ENCODE measurements at places on chromosomes 1 and 21. TPM values are rescaled to one million over a fixed set of nuclear protein-coding genes. Genes with fewer than 3 reads are reported as not detected.

Gene RIPK4
- not detected for total RNA-seq

Gene FCRL6
- not detected for total RNA-seq

Gene AMPD1
- not detected for total RNA-seq

Gene POFUT2
- 11.0 TPM for total RNA-seq

Gene TFF1
- not detected for total RNA-seq

Gene FAM163A
- total RNA-seq = 0.41 TPM

Gene POU3F1
- 9.4 TPM for total RNA-seq

DNA sequence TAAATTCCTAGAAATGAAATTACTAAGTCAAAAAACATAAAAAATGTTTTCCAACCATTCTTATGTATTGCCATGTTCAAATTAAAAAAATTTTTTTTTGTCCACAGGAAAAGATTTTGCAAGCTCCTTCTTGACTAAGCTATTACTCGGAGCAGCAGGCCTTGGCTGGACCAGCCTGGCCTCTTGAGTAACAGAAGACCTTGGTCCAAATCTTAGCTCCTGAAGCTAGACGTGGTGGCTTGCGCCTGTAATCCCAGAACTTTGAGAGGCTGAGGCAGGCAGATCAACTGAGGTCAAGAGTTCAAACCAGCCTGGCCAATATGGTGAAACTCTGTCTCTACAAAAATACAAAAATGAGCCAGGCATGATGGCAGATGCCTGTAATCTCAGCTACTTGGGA is 77.6 kb downstream of the CLSTN1 start:
- DNase-seq = no peak

GRCh38 chr1:41560931-41561330 is 76.4 kb upstream of the EDN2 start:
- DNase-seq = no peak

DNA sequence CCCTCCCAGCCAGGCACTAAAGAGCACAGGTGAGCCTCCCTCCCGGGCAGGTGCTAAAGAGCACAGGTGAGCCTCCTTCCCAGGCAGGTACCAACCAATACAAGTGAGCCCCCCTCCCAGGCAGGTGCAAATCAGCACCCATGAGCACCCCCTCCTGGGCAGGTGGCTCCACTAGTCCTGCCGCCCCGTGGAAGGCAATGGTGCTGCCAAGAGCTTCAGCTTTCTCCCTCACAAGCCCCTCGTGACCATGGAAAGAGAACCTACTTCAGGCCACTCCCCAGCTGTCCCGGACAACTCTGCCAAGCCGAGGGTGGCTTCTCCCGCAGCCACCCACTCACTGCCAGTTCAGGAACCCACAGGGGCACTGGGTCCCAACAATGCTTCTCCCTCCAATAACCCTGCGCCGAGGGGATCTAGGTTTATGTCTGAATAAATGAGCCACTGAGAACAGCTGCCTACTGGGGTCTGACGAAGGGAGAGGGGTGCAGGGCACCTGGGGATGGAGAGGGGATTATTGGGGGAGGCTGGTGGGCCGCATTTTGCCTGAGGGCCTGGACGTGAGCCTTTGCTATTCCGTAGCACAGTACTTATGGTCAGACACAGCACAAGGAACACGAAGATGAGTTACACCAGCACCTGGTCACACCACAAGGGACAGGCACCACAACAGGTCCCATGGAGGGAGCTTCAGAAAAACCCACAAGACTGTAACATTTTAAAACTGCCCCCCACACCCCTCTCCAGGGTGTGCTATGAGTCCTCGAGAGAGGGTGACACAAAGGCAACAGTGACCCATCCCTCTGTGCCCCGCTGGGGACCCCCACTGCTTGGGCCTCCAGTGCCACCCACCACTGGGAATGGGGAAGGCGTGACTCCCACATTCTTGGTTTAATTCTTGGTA is 46.3 kb downstream of the PRDM15 start:
- no peak for DNase-seq

DNA sequence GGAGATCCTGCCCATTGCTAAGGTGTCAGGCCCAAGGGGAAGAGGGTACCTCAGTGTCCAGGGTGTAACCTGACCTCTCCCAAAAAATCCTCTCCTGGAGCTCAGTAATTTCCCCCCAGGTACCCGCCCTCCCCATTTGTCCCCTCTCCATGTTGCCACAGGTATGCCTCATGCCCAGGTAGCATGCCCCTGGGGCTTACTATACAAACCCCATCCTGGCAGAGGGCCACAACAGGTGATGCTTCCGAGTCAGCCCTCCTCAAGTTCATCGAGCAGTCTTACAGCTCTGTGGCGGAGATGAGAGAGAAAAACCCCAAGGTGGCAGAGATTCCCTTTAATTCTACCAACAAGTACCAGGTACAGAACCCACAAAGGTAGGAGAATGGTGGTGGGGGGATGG is 15.7 kb downstream of the ATP1A4 start:
- no peak for DNase-seq

DNA sequence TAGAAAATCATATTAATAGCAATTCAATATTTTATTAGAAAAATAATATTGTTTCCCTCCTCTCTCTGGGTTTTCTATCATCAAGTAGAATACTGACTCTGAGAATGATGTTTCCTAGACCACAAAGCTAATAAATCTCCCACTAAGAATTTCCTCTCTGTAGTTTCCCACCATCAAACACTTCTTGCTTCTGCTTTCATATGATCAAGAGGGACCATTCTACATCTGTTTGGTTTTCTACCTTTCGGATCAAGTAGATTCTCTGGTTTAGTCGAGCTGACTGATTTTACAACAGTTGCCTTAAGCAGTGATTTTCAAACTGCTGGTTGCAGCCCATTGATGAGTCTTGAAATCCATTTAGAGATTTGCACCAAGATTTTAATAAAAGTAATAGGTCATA is 240.2 kb upstream of the PTBP2 start:
- DNase-seq = no peak

GRCh38 chr1:115839029-115839678 is 1.8 kb downstream of the NHLH2 start:
- peak; percentile 66 for DNase-seq

DNA sequence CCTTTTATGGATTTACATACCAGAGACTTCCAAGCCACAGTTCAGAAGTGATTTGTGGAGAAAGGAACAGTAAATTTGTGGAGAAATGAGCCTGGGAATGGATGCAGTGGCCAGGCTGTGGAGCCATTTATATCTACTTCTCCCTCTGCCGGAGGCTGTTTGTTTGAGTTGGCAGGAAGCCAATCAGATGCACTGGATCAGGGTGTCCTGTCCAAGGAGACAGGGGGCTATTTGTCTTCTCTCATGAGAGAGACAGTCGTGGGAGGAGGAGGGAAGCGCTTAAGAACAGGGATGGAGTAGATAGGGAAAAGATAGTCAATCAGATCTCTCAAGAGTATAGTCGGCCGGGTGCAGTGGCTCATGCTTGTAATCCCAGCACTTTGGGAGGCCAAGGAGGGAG is 2.8 kb upstream of the HAPLN2 start:
- peak; percentile 61 for DNase-seq

- no peak for DNase-seq
Measured at GRCh38 chr1:95263450-95263849, 29.4 kb downstream of the RWDD3 start.

GRCh38 chr1:23224739-23225648 is 7.7 kb upstream of the HTR1D start:
- DNase-seq = no peak

DNA sequence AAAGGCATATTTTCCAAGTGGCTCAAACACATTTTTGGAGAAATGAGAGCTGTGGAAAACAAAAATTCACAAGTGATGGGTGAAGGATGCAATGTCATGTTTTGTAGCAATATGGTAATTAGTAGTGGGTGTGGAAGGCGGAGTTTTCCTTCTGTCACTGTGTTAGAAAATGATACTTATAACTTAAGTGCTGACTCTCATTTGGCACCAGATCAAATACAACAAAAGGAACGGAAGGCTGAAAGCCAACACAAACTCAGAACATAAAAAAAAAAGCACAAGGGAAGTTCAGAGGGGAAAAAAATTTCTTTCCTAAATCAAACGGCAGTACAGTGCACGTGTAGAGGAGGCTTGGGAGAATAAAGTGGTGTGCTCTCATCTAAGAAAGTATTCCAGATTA is at the start of gene TNFSF18:
Gene TNFSF18 (minus strand): TSS at position 77 of the 400 bp plus-strand sequence. CDS start 45 bp downstream, at position 32.
- DNase-seq = peak; percentile 2

DNA sequence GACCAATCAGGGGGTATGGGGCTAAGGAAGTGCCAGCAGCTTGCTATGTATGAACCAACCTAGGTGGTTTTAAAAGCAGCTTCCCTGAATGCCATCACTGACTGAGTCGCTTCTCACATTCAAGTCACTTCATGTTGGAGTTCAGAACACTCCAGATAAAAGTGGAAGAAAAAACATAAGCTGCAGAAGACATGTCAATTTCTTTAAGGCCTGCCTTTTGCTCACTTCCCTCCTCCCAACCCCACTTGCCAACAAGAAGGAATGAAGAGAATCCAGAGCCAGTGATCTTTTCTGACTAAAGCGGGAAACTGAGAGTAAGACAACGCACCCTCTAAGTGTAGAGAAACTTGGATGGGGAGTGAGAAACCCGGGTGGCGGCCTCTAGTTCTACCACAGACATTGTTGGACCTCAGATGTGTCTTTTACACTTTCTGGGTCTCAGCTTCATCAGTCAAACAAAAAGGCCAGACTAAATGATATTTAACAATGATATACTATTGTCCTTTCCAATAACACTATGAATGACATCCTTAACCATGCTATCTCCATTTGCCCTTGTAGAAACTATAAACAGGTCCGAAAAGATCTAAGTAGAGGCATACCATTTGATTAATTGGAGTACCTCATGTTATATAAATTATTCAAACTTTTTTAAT is 54.1 kb downstream of the LUZP1 start:
- DNase-seq = no peak

- no peak for DNase-seq
Measured at GRCh38 chr1:3522564-3523265, 68.2 kb downstream of the ARHGEF16 start.
